Fibroblast of mammary gland (primary cell): ENCODE measurements at places on chromosomes 7 and 10.

DNA sequence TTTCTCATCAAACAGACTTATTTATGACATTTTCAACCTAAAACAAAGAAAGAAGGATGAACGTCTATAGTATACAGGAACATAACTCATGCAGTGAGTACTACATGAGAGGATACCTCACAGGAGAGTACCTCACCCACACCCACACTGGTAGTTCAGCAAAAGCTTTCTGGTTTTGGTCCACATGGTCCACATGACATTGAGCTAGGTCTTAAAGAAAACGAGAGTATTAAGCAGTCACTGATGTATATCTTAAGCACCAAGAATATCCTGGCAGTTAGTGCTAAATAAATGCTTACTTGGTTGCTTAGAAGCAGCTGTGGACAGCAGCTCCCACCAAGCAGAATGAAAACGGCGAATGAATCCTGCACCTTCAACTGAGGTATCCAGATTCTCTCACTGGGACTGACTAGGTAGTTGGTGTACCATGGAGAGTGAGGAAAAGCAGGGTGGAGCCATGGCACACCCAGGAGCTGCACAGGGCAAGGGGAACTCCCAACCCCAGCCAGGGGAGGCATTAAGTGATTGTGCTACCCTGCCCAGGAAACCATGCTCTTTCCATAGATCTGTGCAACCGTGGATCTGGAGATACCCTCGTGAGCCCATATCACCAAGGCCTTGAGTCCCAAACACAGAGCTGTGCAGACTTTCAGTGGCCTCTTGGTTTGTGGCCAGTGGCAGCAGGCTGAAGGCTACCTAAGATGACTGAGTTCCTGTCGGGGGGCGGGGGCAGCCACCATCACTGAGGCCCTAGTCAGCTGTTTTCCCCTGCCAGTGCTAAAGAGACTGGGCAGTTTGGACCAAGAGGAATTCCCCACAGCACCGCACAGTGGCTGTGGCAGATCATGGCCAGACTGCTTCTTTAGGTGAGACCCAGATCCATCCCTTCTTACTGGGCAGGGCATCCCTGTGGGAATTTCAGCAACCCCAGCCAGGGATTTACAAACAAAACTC, 143.4 kb downstream of the SGMS1 start:
- no peak for DNase-seq

- peak; percentile 30 for DNase-seq
These were observed 79.3 kb downstream of the JCAD start for GRCh38 chr10:29980084-29980483.

GRCh38 chr7:26482927-26483326, 191.3 kb downstream of the SNX10 start:
- no peak for DNase-seq

GRCh38 chr10:28812384-28813372, 135.4 kb downstream of the BAMBI start:
- no peak for DNase-seq

DNA sequence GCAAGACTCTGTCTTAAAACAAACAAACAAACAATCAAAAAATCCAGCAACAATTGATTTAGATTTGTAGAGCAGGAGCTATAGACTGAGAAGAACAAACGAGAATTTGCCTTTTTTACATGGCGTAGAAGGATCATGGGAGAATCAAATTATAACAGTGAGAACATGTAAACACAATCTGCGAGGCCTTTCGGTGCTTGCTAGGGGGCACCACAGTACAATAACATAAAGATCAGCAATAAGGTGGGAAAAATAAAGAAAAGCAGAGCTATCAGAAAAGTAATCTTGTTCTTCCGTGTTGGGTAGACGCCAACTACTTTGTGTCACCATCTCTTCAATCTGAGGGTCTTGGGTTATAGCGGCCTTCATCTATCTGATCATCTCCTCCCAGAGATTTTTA, 82.2 kb downstream of the NOD1 start:
- peak; percentile 28 for DNase-seq

GRCh38 chr10:127695431-127695830, 41.6 kb upstream of the FOXI2 start:
- DNase-seq, result no peak

DNA sequence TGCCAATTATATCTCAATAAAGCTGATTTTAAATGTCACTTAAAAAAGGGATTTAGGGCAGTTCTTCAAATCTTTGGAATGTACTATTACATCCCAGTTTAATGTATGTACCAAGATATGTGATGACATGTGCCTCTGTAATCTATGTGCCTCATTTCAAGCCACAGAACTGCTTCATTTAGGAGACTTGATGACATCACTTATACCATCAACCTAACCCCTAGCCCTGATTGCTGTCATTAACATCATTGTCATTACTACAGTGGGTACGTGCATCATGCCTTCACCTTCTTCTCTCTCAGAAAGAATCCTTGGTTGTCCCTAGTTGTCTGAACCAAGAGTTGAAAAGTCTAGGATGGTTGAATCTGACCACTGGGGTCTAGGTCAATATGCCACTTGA, 134.3 kb upstream of the RAB11FIP2 start:
- DNase-seq, result no peak

GRCh38 chr10:125050383-125050782, 108.5 kb downstream of the ZRANB1 start:
- no peak for DNase-seq

GRCh38 chr10:49174261-49174925, 13.8 kb downstream of the TMEM273 start:
- no peak for DNase-seq

DNA sequence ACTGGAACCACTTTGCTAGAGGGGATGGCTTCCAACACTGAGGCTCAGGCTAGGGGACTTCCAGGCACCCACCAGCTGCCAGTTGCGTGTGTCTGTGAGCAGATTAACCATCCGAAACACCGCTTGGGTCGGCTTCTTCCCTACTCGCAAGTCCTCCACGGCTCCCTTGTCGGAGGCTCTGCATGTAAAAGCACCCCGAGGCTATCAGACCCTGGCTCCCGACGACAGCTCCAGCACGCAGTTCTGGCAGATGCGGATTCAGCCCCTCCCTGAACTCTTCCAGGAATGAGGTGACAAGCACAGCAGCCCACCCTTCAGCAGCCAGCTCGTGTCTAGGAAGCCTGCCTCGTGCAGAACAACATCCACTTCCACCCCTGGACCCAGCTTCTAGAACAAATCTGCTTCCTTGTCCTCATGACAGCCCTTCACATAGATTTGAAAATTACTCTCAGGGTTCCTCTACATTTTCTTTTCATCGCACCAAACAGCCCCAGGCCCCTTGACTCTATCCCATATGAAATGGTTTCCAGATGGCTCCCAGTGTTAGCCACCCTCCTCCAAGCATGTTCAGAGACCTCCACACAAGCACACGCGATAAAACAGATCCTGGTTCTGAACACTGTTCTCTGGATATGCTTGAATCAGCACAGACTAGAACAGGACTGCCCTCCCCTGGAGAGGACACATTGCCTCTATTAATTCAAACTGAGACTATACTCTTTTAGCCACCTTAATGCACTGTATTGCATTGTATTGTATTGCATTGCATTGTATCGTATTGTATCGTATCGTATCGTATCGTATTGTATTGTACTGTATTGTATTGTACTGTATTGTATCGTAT, 44.6 kb downstream of the SLIT1 start:
- DNase-seq, result no peak

- DNase-seq, result no peak
These were observed 144.5 kb downstream of the ADCY1 start for GRCh38 chr7:45718464-45719330.

DNA sequence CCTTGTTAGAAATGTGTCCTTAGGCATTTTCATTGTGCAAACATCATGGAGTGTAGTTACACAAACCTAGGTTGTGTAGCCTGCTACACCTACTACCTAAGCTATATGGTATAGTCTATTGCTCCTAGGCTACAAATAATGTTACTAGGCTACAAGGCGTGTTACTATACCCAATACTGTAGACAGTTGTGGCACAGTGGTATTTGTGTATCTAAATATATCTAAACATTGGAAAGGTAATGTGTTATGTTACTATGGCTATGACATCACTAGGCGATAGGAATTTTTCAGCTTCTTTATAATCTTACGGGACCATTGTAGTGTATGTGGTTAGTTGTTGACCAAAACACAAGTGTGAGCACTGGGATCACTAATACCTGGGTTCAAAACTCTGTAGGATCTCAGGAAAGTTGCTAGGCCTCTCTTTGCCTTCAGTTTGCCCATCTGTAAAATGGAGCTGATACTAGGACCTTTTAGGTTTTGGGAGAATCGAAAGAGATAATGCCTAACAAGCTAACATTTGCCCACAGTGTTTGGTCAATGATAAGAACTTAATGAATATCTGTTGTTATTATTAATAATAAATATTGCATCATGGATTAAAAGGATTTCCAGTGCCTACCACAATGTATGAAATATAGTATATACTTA, 2.7 kb downstream of the BICC1 start:
- DNase-seq, result no peak

DNA sequence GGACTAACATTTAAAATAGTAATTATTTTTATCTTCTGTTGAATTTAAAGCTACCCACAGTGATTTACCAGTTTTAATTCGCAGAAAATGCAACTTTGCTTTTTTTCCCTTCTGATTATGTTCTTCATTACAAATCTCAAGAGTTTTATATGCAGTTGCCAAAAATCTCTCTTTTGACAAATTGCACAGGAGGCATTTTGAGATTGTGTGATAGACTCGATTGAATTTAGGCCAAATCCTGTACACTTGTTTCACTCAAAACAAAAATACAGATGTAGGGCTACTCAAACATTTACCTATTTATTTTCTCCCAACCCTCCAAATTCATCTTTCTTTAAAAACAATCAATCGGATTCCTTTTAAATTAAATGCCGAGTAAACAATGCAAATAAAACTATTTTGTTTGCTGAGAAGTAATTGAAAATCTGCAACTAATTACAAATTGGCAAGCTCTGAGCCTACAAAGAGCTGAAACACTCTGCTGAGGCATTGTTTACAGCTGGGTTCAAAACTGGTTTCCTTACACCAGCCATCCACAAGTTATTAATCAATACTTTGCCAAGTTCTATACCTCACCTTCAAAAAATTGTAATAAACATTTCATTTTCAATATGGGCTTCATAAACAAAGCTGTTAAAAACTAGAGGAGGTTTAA, 214.9 kb upstream of the TCF7L2 start:
- DNase-seq, result peak; percentile 51
